ENCODE measurements at places on chromosomes 16 and 17. TPM values are rescaled to one million over a fixed set of nuclear protein-coding genes. Genes with fewer than 3 reads are reported as not detected.

Gene PPP1R27
- 1.3 TPM for total RNA-seq

Gene SOST
- total RNA-seq = not detected

- no peaks in the 10 kb centered on the region for H3K36me3 ChIP-seq
- H3K27ac ChIP-seq = no peak overlapping the region
- no peak overlapping the region for H3K4me3 ChIP-seq
- no peak for DNase-seq
Measured at GRCh38 chr16:85965125-85965524, 66.2 kb downstream of the IRF8 start.

DNA sequence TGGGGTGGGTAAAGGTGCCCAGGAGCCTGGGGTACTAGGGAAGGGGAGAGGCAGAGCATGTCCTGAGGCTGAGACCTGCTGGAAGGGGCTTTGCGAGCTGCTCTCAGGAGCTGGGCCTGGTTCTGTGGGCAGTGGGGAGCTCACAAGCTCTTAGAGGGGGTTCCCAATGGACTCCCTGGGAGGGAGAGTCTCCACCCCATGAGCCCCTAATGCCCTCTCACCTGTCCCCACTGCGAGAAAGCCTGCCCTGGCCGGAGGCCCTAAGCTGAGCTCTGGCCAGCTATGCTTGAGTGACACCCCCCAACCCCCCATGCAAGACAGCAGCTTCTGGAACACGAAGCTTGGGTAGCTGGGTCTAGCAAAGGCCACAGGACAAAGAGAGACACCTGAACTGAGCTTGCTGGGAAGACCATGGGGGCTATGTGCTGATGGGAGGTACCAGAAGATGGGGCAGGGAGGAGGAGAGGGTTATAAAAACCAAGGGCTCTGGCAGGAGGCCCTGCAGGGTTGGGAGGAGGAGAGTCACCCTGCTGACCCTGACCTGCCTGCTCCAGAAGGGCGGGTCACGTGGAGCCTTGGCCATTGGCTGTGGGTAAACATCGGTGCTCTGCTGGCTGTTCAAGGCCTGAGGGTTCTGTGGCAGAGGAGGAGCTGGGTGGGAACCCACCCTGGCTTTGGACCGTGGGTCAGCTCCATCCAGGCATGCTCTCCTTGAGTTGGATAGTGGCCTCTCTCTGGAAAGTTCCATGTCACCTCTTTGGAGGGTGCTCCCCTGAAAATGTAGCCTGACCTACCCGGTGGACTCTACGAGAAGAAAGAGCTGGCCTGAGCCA lies 106.7 kb downstream of the RAB11FIP4 start:
- peaks cover 40% of the 10 kb centered on the region for H3K4me1 ChIP-seq
- no peak for DNase-seq
- H3K27me3 ChIP-seq = peaks cover 3% of the 10 kb centered on the region

Gene KCNAB3
- total RNA-seq = 7.5 TPM

Gene PER1
- 280 TPM for total RNA-seq

GRCh38 chr17:8857919-8858318 lies 9.6 kb downstream of the PIK3R6 start:
- H3K36me3 ChIP-seq = no peaks in the 10 kb centered on the region
- H3K4me3 ChIP-seq = no peak overlapping the region
- H3K27me3 ChIP-seq = peaks cover 8% of the 10 kb centered on the region
- DNase-seq = no peak

DNA sequence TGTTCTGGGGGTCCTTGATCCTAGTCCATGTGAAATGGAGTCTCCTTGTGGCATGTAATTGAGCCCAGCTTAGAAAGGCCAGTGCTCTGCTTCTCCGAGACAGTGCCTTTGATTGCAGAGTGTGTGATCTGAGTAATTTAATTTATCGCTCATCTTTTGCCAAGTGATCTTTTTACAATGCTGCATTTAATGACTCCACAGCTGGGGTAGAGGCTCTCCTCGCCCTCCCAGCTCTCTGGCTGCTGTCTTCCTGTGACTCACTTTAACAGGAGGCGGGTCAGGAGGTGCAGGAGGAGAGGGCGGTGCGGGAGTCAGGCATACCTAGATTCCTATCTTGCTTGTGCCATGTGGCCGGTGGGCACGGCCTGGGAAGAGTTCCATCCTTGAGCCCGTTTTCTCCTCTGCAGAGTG lies 113.4 kb upstream of the FOXF1 start:
- peaks cover 24% of the 10 kb centered on the region for H3K27me3 ChIP-seq
- H3K27ac ChIP-seq = no peak overlapping the region
- H3K4me3 ChIP-seq = no peak overlapping the region
- peaks cover 6% of the 10 kb centered on the region for H3K4me1 ChIP-seq

Gene PYDC1
- total RNA-seq = 4.2 TPM

- no peak for DNase-seq
- H3K4me1 ChIP-seq = no peaks in the 10 kb centered on the region
- no peaks in the 10 kb centered on the region for H3K27me3 ChIP-seq
- H3K36me3 ChIP-seq = no peaks in the 10 kb centered on the region
Measured at GRCh38 chr16:24174504-24174903, 81.6 kb upstream of the CACNG3 start.

DNA sequence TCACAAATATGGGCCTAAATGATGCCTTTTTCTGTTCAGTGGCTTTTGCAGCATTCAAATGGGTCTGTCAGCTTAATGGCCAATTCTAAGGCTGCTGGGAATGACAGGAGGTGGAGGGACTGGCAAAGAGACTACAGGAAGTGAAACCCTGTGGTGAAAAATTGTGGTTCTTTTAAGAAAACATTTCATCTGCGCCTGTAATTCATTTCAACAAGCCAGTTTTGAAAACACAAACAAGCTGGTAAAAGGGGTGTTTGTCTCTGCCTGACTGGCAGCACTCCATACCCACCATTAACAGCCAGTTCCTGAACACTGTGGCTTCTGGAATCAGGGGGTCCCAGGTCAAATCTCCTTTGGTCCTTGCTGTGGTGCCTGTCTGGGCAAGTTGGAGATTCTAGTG lies 3.6 kb upstream of the KDM8 start:
- H3K4me3 ChIP-seq = no peak overlapping the region
- H3K27ac ChIP-seq = no peak overlapping the region
- H3K27me3 ChIP-seq = peaks cover 7% of the 10 kb centered on the region
- peaks cover 14% of the 10 kb centered on the region for H3K4me1 ChIP-seq

DNA sequence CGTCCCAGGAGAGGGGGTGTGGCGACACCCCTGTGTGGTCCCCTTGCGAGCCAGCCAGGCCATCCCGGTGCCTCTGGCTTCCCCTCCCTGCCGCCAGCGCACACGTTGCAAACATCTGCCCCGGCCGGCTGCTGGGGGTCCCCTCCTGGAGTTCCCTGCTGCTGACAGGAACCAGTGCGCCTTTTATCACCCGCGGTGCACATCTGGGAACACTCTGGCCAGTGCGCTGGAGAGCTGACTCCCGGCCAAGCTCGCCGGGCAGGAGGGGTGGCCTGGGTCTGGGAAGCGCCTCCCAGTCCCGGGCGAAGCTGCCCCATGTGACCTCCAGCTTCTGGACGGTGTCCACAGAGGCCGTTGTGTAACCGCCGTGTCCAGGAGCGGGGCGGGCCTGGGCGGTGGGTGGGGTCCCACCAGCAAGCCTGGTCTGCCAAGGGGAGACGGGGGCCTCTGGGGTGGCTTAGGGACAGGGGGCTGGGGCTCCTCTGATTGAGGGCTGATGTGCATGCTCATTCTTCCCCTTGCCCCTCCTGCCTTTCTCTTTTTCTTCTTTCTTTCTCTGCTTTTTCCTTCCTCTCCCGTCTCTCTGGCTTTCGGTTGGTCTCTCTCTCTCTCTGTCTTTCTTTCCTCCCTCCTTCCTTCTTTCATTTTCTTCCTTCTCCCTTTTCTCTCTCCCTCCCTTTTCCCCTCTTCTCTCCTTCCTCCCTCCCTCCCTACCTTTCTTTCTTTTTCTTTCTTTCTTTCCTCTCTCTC lies 25.2 kb upstream of the CIBAR2 start:
- no peaks in the 10 kb centered on the region for H3K27me3 ChIP-seq
- H3K27ac ChIP-seq = peak overlapping the region; percentile 65
- peak overlapping the region; percentile 38 for H3K4me3 ChIP-seq
- peak; percentile 96 for DNase-seq
- no peaks in the 10 kb centered on the region for H3K36me3 ChIP-seq
- H3K4me1 ChIP-seq = peaks cover 35% of the 10 kb centered on the region

- no peaks in the 10 kb centered on the region for H3K27me3 ChIP-seq
- H3K4me1 ChIP-seq = peaks cover 6% of the 10 kb centered on the region
- H3K27ac ChIP-seq = no peak overlapping the region
- DNase-seq = no peak
Measured at GRCh38 chr16:84514295-84514873, 9.9 kb upstream of the MEAK7 start.

Gene ZG16B
- 80.5 TPM for total RNA-seq

Gene PGAP3
- total RNA-seq = 35.1 TPM

DNA sequence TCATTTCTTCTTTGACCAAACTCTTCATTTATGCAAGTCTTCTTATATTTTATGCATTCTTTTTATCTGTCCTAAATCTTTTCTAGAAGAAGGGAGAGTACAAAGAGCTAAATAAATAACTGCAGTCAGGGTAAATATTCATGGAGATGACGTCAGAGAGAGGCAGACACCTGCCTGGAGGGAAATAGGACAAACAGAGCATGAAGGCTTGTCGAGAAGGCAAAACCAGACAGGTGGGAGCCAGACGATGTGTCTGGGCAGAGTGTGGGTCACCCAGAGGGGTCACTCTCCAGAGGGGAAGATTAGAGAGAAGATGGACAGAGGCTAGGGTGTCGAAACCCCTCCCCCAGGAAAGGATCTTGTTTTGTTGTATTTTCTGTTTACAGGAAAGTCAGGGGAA lies 78.3 kb upstream of the RPL38 start:
- H3K27ac ChIP-seq = no peak overlapping the region
- H3K4me3 ChIP-seq = no peak overlapping the region
- no peaks in the 10 kb centered on the region for H3K36me3 ChIP-seq

DNA sequence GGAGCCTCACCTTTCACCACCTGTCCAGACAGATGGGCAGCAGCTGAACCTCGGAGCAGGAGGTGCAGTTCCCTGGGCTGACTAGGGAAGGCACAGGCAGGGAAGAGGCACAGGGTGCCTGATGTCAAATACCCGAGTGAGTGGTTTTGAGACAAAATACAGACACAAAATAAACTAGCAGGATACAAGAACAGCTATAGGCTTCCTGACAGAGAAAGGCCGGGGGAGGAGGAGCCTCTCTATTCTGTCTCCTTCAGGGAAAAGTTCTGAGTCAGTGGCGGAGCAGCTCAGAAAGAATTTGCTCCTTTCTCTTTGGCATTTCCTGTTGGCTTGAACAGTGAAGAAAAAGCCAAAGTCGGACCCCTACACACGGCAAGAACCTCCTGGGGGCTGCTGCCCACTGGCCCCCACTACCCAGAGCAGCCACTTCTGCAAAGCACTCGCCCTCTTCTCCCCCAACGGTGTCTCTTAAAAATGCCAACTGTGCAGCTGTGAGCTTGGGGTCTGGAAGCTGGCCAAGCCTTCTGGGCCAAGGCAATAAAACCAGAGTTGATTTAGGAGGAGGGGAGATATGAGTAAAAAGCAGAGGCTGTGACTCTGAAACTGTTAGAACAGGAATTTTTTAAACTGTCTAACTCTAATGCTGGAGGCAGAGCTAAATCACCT lies 14.4 kb upstream of the FAAP100 start:
- H3K36me3 ChIP-seq = peaks cover 85% of the 10 kb centered on the region
- H3K4me1 ChIP-seq = peaks cover 23% of the 10 kb centered on the region
- DNase-seq = no peak
- H3K4me3 ChIP-seq = peak overlapping the region; percentile 18

DNA sequence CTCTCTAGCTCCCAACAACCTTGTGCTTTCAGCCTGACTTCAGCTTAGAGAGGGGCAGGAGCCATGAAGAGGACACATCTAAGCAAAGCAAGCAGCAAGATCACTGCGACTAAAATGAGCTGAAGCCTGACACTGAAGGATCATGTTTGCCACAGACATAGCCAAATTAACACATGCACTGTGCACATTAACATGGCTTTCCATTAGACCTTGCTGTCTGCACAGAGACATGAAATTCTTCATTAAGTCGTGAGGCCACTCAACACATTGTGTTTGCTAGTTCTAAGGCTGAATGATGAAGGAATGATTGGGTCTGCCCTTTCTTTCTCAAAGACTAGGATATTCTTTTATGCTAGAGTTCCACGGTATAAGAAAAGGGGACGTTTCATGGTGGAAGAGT lies 558.3 kb upstream of the PSMD7 start:
- H3K4me1 ChIP-seq = no peaks in the 10 kb centered on the region
- H3K4me3 ChIP-seq = no peak overlapping the region
- DNase-seq = no peak
- no peaks in the 10 kb centered on the region for H3K36me3 ChIP-seq

Gene GRIN2A
- 0.08 TPM for total RNA-seq

Gene MAPT
- 5.1 TPM for total RNA-seq

DNA sequence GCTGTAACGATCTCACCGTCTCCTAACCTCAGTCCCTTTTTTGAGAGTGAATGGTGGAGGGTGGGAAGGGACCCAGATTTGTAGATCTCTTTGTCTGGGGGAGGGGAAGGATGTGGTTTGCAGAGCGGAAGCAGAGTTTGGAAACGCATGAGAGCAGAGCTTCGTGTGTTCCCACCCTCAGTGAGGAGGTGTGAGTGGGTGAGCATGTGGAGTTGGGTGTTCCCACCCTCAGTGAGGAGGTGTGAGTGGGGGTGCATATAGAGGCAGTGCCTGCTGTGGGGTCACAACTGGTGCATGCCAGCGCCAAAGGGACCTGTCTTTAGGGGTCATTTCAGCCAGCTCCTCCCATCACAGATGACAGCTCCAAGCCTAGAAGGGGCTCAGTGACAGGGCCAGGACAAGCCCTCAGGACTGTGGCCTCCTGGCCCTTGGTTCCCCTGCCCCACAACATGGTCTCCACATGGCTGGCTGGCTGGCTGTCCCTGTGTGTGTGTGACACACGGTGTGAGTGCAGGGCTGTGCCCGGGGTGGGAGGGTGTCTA lies 1.8 kb upstream of the CISD3 start:
- H3K27me3 ChIP-seq = no peaks in the 10 kb centered on the region
- no peak for DNase-seq
- no peak overlapping the region for H3K27ac ChIP-seq

Gene RRAD
- 3.5 TPM for total RNA-seq

Gene ADAMTS18
- total RNA-seq = 0.16 TPM

Gene CES2
- 33.6 TPM for total RNA-seq

Gene CCL1
- not detected for total RNA-seq

- peaks cover 69% of the 10 kb centered on the region for H3K36me3 ChIP-seq
- H3K27me3 ChIP-seq = no peaks in the 10 kb centered on the region
- H3K4me3 ChIP-seq = no peak overlapping the region
- peaks cover 27% of the 10 kb centered on the region for H3K4me1 ChIP-seq
- DNase-seq = no peak
Measured at GRCh38 chr16:4681471-4682083, 11.8 kb upstream of the NUDT16L1 start.

Gene ALOX15
- 0.32 TPM for total RNA-seq
